ENCODE measurements at places on chromosomes 3 and 15.

DNA sequence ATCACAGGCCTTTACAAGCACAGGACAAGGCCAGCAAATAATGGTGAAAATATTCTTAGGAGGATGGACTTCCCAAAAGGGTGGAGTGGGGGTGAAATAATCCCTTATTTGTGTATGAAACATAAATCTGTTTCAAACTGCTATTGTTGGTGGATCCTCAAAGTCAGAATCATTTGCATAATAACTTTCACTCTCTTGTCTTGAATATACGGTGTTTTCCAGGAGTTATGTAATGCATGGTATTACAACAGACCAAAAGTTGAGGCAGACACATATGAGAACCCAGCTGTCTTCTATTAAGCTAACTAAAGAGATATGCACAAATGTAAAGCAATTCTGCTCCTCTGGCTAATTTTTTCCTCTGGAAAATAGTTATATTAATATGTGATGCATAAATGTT lies 57.7 kb downstream of the PRTG start:
- DNase-seq: no peak

DNA sequence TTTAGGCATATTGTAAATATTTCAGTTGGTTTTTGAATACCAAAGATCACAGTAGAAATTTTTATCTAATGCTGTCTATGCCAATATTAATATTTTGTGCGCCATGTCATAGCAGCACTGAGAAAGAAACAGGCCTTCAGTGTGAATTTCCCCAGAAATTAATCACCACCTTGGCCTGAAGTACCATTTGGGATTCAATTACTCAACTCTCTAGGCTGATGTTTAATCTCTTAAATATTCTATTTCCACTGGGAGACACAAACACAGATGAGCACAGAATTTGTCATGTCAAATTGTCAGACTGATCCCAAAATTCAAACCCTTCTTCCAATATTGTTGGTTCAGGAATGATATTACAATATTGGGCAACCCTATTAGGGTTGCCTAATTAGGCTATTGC lies 509.3 kb downstream of the ROBO1 start:
- no peak for DNase-seq

DNA sequence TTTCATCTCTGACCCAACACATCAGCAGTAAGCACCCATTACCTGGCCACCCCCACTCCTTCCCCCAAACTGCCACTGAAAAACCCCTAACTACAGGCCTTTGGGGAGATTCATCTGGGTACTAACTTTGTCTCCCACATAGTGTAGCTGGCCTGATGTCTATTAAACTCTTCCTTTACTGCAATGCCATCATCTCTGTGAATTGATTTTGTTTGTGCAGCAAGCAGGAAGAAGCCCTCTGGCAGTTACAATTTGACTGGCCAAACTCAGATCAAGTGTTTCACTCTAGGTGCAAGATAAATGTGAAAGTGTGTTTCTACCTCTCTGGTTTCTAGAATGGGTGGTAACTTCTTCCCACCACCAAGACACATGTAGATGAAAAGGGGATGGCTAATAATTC lies 26.7 kb upstream of the OR5K4 start:
- DNase-seq: no peak

DNA sequence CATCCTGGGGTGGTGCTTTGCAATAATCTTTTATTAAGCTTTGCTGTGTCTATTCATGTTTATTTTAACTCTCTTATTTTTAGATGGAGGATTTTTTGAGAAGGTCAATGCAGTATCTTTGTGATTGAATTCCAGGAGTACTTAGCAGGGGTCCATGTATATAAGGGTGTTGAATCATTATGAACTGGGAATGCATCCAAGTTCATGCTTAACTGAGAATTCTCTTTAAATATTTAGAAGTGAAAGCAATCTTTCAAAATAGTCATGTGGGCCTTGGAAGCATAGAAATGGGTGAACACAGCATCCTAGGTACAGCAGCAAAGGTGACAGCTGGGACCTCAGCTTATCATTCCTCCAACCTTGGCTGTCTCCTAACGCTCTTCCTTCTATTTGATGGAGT lies 27.3 kb downstream of the SPTSSB start:
- peak; percentile 18 for DNase-seq

DNA sequence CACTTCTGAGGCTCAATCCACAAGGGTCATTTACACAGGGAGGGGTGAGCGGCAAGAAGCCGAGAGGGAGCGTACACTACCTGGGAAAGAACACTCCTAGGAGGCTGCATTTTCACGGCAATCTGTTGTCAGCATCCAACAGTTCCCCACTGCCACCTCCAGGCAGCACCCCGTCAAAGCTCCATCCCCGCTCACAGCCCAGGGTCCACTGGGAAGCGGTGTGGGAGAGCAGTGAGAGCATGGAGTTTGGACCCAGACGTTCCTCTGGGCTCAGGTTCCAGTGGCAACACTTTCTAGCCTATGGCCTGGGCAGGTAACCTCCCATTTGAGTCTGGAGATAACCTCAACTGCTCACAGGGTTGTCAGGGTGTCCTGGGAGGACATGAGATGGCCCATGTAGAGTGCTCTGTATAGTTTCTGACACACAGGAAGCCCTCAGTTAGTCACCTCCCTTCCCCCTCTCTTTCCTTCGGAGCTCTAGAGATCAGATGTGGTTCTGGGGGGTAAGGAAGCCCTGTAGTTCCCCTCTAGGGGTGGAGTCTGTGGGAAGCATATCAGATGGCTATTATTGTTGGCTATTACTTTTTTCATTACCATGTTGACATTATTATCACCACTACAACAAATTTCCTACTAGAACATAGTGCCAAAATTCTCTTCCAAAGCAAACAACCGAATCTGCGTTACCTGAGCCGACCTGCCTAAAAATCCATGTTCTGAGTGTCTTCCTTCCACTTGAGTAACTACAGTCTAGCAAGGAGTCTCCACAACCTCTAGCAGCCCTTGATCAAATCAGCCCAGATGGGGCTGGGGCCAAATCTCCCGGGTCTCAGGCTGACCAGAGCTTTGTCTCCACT lies 29.1 kb downstream of the RUVBL1 start:
- no peak for DNase-seq

GRCh38 chr3:93992207-93992606 lies 12.3 kb downstream of the ARL13B start:
- DNase-seq: no peak

DNA sequence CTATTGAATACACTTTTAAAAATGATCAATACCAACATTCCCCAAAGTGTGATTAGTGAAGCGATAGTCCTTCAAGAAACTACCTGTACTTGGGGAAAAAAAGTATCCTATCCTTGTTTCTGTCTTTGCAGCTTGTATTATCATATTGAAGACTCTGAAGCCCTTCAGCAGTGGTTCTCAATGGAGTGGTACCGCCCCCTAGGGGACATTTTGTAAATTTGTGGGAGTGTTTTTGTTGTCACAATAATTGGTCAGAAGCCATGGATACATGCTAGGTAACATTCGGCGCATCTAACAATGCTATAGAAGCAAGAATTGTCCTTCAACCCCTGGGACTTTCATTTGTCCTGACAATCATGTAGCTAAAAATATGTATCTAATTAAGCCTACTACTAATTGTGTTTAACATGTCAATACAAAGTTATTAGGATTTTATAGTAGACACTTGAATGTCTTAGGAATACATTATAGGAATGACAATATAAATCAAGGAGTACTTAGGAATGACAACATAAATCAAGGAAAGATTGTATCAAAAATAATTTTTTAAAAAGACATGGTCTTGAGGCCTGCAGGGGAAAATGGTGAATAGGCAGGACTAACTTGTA lies 53.7 kb downstream of the NMD3 start:
- no peak for DNase-seq

DNA sequence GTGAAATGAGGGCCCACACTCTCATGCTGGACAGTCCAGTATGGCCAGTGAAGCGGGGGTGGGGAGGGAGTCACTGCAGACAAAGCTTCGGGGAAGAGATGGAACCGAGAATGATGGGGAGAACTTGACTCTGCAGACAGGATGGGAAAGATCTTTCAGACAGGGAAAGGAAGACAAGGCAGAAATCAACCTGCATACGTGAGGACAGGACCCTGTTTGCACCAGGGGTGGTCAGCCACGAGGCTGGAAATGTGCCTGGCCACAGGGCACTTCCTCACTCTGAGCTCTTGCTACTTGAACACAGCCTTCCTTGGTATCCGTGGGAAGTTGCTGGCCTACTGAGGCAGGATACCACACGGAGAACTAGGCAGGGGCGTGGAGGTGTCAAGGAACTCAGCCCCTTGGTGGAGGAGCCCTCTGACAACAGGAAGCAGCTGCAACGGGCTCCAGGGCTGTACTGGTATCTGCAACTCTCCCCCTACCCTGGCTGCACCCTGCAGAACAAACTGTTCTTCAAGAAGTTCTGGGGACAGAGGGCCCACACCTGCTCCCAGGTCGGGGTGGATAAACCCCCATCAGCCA lies 9.3 kb upstream of the SRP14 start:
- no peak for DNase-seq

Measured in fibroblast of skin of left biceps (primary cell).